WERI-Rb-1 (cell line): ENCODE measurements at places on chromosomes 1 and 21.

DNA sequence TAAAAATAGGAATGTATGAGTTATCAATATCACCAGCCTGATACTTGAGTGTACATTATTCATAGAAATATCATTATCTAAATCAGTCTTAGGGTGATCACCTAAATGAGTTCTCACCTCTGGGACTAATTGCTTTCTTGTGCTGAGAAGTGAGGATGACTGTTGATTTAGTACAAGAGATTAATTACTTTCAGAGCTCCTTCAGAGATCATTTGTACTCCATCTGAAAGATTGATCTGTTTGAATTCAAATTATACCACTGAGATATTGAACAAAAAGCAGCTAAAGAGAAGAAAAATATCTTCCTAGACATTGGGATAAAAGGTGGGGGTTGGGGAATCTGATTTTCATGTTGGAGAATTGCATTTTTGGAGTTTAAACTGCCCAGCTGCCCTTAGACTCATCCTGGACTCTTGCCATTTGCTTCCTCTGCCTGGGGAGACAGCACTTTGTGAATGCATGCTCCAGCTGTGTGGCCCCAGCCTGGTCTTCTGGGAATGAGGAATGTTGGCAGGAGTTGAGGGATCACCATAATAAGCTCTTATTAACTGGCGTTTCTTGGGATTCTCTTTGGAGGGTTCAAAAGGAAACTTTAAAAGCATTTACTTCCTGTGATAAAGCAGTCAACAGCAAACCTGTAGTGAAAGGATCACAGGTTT, 19.7 kb upstream of the PGBD2 start:
- DNase-seq = no peak

GRCh38 chr1:67556297-67556900, 126.2 kb upstream of the SERBP1 start:
- no peak for DNase-seq

GRCh38 chr1:81592233-81592632, 208.5 kb upstream of the ADGRL2 start:
- DNase-seq = no peak

DNA sequence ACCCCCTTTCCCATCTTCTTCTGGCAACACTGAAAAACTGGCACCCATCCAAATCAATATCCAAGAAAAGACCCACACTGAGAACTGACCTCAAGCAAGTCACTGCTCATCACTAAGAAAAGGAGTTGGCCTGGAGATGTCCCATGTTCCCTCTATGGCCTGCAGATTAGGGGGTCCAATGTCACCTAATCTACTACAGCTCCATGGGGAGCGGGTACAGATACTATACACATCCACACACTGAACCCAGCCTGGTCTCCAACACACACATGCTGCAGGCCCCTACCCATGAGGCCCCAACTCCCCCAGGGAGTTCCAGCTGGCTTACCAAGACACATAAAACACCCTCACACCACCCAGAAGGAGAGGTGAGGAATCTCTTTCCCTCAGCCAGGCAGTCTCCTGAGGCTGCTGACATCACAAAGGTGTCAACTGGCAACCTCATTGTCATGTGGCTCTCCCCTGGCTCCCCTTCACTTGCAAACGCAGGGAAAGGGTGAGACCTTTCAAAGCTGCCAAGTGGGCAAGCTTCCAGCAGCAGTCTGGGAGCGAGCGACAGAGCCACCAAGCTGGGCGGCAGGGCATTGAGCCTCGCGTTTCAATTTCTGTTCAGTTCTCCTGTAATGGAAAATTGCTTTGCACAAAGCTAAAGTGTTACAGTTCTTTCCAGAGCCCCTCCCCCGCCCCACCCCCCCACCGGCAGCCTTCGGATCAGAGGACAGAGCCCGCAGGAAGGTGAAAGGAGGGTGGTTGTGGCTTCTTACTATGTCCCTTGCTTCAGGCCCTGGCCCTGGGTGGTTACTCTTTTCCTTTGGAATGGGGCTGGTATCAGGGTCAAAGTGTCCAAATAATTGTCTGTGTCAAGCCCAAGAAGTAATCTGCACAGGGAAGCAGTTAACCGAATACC, at the start of gene LRRC52:
TSS of gene LRRC52 (plus strand) at position 469 of the 907 bp plus-strand sequence. CDS start at position 766, 297 bp downstream.
- no peak for DNase-seq
